ENCODE measurements at places on chromosomes 7 and 10.

DNA sequence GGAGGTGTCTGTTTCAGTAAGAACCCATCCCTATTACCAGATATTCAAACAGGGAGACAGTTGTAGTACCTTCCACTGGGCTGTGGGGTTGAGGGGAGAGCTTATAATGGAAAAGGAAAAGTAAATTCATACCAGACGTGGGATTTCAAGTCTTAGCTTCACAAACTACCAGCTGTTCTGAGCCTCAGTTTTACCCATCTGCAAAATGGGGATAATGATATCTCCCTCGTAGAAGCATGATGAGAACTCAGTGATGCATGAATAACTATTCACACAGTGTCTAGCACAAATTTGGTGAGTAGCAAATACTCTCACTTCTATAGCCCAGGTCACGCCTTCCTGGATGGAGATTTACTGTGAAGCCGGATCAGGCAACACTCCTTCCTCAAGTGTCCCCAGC is 29.1 kb upstream of the IKZF1 start:
- no peak for DNase-seq

- DNase-seq = no peak
These were observed at the start of gene CYP26A1 for GRCh38 chr10:93073539-93074146. TSS of gene CYP26A1 (plus strand) at chr10:93073893. CDS start at chr10:93073935, 42 bp downstream.

DNA sequence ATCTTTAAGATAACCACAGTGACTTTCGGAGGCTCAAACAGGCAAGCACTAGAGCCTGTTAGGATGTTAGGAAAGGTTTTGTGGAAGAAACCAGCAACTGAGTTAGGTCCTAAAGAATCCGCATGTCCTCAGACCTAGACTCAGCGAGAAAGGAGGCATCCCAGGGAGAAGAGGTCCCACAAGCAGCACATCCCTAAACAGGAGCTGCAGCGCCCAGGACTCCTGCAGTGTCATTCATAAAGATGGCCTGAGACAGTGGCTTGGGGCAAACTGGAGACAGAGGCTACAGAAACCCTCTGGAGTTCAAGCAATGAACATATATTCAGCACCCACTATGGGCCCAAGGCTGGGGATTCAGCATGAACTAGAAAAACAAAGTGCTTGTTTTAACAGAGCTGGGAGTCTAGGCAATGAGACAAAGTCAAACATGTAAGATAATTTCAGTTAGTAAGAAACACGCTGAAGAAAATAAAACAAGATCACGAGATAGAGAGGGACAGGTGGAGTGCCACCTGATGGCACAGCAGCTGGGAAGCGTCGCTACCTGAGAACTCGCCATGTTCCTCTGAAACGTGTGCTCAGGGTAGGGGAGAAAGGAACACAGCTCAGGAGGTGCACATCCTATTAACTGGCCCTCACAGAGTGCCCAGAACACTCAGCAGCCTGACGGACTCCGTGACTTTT is 48.1 kb downstream of the PARD3 start:
- DNase-seq = no peak

DNA sequence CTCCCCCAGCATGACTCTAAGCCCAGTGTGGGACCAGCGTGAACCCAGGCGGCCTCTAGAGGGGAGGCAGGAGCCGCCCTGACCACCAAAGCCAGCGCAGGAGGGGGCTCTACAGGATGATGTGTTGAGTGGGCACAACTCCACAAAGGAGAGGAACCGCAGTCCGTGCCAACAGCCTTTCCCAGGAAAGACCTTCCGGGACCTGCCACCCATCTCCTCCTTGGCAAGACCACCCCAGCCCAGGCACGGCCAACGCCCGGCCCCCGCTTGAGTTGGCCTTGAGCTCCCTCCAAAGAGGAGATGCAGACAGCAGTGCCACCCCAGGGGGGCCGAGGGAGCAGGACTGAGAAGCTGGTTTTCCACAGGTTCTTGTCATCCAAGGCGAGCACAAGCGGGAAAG is 38.9 kb downstream of the PTPRN2 start:
- DNase-seq = no peak

- no peak for DNase-seq
These were observed 181.4 kb downstream of the ADK start for GRCh38 chr10:74332398-74332797.

DNA sequence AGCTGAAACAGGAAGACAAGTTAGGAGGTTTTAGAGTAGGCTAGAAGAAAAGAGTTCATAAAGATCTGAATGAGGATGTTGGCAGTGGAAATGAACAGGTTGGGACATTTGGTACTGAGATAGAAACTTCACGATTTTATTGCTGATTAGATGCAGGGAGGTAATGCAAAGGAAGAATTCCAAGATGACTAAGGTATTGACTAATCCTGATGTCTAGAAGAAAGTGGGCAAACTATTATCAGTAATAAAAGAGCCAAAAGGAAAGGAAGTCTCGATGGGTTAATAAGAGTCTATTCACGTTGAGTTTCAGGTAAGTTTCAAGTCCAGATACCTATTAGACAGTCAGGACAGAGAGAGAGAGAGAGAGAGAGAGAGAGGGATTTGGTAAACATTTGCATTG is 631.3 kb upstream of the LRRTM3 start:
- DNase-seq = no peak

All from uterus (tissue), 4 donors.